T-helper 2 cell (primary cell): ENCODE measurements at places on chromosomes 7 and 10.

- DNase-seq = peak; percentile 59
Observed at GRCh38 chr7:95608359-95609173, 12.2 kb upstream of the PDK4 start.

DNA sequence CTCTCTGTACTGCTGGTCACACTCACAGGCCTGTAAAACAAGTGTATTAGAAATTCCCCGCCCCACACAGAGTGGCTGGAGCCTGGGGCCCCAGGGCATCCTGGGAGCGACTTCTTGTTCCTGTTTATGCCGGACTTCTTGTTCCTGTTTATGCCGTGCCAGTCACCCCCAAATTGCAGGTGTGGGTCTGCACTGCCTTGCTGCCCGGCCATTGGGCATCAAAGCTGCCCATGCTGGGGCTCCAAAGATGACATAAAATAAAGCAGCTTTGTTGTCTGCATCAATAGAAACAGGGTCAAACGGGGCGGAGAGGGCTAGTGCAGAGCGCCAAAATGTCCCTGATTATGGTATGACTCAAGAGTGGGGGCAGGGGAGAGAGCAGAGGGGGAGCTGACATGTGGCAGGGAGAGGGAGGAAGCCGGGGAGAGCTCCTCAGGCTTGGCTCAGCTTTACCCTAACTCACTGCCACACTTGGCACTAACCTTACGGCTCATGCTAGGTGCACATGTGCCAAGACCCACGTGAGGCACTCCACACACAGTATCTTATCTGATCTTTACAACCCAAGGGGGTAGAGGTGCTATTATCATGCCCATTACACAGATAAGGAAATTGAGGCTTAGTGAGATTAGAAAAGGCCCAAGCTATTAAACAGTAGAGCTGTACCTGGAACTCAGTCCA, 98.4 kb downstream of the PIP4K2A start:
- DNase-seq = peak; percentile 81

DNA sequence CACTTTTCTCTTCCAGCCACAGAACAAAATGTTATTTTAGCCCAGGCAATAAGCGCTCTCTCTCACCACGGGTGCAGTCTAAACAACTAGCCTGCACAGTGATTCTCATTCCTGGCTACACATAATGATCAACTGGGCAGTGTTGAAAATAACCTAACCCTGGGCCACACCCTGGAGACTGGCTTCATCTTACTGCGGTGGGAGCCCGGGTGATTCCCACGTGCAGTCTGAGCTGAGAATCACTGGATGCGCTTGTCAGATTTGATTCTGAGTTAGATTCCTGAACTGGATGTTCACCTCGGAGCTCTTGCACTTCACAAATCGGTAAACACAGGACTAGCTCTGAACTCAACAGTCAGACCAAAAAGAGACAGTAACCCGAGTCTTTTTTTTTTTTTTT, 14.9 kb downstream of the ZC3HAV1 start:
- DNase-seq = peak; percentile 61

DNA sequence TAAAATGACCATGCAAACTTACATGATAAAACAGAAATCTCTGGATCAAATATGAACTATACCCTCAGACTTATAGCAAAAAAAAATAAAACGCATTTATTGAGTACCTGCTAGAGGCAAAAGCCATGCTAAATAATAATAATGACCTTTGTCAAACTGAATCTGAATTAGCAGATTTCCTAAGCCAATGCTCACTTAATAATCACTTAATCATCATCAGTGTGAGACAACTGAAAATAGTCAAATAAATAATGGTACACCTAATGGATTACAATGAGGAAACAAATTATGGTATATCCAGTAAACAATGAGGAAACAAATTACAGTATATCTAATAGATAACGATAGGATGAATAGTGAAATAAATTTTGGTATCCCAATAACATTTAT, 37.6 kb downstream of the COL1A2 start:
- DNase-seq = no peak

GRCh38 chr7:54546081-54546985, 4.2 kb downstream of the VSTM2A start:
- DNase-seq = no peak

- no peak for DNase-seq
Observed at GRCh38 chr10:7192061-7192460, 218.8 kb downstream of the SFMBT2 start.

GRCh38 chr10:14184841-14185315, 145.8 kb downstream of the FRMD4A start:
- DNase-seq = peak; percentile 78

DNA sequence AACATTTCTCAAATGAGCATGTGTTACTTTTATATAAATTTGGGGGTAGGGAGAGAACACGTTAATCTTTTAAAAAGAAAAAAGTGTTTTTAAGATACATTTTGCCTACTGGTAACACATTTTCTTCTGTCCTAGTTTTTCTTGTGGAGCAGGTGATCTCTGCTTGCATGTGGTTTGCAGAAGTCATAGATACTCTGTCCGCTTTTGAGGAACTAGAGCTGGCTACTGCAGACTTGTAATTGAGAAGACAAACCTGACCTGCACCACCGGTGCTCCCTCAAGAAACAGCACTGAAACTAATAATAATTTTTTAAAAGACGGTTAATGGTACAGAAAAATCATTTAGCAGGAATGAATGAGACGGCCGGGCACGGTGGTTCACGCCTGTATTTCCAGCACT, 243.1 kb downstream of the KIAA1217 start:
- DNase-seq = no peak

GRCh38 chr7:44980393-44981034, 1.7 kb upstream of the MYO1G start:
- peak; percentile 90 for DNase-seq

- no peak for DNase-seq
Observed at GRCh38 chr10:24824124-24824523, 100.4 kb upstream of the ARHGAP21 start.

DNA sequence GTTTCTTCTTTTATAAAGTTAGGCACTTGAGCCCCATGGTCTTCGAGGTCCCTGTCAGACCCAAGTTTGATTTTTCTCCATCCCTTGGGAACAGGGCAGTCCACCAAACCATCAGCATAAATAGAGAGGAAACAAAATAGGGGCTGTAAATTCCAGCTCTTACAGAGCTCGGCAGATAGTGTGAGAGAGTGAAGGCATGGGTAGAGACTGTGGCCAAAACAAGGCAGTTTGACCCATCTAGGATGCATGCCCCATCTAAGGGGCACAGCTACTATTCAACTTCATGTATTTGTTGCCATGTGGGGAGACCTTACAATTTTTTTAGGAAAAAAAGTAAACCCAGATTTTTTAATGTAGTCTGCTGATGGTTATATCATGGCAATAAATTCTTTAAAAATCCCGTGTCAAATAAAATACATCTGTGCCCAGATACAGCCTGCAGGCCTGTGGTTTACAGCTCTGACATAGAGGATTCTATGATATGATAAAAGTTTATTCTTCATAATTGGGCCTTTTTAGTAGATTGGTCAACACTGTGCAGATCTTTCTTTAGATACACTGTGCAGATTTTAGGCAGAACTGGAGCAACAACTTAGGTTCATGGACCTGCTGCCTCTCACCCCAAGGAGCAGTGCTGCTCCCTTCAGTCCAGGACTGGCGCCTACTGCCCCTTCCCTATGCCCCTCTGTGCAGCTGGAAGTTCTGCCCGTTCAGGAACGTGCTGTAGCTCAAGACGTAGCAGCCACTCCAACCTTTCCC, 5.3 kb downstream of the PPP1R3C start:
- no peak for DNase-seq

- DNase-seq = no peak
Observed at GRCh38 chr10:5135581-5135980, 41.4 kb downstream of the AKR1C3 start.

GRCh38 chr10:71435571-71436267, 39.0 kb downstream of the CDH23 start:
- DNase-seq = no peak

DNA sequence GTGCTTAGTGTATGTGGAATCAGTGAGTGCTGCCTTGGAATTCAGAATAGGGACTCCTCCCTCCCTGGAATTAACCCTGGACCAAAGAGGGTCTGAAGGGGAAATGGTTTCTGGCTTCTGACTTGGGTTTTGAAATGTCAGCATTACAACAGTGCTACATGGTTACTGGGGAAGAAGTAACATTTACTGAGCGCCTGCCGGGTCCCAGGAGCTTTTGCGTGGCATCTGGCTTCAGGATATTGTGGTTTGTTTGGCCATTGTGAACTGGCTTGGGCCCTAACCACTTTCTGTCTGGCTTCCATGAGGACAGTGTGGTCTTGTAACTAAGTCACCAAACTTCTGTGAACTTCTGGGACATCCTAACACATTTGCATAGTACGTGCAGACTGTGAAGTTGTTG, 21.3 kb downstream of the TSPAN15 start:
- no peak for DNase-seq

GRCh38 chr10:14749070-14749809, 25.5 kb downstream of the FAM107B start:
- DNase-seq = no peak

- no peak for DNase-seq
Observed at GRCh38 chr7:129713544-129713943, 102.0 kb downstream of the NRF1 start.

DNA sequence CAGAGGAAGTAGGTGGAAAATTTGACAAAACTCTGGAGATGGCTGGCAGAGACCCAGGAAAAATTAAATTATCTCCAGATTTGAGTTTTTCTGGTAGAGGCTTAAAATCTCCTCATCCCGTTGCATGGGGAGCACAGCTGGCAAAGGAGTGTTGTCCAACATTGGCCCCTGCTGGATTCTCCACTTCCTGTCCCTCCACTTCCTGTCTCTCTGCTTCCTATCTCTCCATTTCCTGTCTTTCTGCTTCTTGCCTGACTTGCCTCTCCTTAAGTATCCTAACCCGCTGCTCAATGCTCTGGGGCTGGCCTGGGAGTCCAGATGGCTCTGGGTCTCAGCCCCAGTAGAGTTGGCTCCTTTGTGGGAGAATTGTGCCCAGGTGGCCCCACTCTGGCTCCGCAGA, 65.8 kb upstream of the EMX2 start:
- DNase-seq = no peak

- DNase-seq = no peak
Observed at GRCh38 chr10:14425034-14425433, 94.3 kb upstream of the FRMD4A start.

DNA sequence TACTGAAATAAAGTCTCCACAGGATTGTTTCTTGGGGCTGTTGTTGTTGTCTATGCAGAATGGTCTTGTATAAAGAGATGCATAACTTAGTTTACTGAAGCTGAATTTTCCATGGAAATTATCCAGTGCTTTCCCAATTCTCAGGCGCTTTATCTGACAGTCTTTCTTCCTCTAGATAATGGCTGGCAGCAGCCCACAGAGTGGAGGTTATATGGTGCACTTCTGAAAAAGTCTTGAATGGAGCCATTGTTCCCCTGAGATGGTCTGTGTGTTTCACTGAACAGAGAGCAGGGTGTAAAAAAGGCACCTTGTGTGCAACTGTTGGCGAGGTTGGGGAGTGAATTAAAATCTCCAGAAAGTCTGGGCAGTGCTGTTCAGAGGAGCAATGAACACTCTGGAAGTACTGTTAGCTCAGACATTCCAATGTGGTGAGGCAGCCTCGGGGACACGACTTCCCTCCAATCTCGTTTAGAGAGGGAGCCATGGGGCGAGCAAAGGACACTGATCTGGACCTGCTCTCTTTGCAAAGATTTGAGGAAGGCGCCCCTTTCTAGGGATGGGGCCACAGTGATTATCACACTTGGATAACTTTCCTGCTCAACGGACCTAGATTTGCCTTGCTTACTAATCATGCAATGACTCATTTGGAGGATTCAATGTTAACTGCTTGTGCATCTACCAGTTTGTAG, 2.0 kb upstream of the PLCE1 start:
- DNase-seq = no peak

DNA sequence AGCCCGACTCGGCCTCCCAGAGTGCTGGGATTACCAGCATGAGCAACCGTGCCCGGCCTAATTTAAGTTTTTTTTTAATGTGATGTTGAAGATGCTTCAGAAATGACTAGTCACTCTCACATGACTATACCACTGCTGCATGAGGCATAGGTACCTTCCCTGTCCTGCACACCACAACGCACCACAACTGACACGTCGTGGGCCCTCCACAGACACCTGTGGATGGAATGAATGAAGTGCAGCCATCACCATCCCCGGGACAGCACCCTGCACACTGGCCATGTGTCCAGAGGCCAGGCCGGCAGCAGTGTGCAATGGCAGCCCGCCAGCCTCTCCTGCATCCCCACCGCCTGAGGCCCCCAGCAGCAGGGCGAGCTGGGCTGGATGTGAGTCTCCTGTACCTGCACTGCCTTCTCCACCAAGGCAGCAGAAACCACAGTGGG, 55.1 kb downstream of the VOPP1 start:
- no peak for DNase-seq

DNA sequence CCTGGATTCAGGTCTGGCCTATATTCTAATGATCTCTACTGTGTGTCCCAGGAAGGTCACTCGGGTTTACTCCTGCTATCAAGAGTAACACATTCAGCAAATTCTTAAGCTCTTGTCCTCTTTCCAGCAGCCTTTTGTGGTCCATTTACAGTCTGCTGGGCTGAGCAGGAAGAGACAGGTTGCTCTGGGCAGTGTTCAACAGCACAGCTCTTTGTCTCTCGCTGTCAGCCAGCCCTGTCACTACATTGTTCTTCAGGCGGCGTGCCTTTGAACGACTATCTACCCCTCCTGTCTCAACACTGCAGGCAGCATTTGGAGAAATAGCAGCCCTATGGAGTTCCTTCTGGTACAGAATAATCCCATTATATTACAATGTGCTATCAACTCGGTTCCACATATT, 192.2 kb upstream of the TBX20 start:
- DNase-seq = no peak

GRCh38 chr10:13352519-13352918, 4.4 kb upstream of the SEPHS1 start:
- no peak for DNase-seq

GRCh38 chr10:123140164-123140982, 4.6 kb downstream of the HMX3 start:
- no peak for DNase-seq

DNA sequence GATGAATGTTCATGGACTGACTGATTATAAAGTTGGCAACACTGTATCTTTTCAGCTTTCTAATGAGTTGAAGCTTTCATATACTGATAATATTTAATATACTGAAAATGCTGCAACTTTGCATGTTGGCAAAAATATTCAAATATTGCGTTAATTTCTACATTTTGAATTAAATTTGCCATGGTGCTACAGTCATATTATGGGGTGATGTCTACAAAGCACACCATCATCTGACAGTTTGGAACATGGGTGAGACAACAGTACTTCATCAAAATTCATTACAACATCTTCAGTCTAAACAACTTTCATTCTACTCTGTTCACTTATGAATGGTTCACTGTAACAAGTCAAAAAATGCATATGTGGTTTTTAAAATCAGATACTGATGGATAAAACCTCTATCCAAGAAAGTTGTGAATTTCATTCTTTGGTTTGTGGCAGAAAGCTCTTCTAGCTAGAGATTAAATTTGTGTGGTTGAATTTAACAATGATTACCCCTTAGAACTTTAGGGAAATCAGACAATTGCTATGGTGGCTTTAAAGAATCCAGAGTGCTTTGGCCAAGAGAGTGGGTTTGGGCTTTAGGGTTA, 136.4 kb downstream of the TMEM26 start:
- no peak for DNase-seq

- DNase-seq = no peak
Observed at GRCh38 chr7:34806831-34807230, 148.8 kb downstream of the NPSR1 start.
